NCI-H748 treated with DMSO at 0.1 percent for 48 hours (cell line): ENCODE measurements at places on chromosomes 13 and 19.

- no peak for DNase-seq
Observed at GRCh38 chr13:47945738-47946137, 55.3 kb downstream of the SUCLA2 start.

- DNase-seq = no peak
Observed at GRCh38 chr13:75796825-75797224, 160.7 kb downstream of the LMO7 start.

DNA sequence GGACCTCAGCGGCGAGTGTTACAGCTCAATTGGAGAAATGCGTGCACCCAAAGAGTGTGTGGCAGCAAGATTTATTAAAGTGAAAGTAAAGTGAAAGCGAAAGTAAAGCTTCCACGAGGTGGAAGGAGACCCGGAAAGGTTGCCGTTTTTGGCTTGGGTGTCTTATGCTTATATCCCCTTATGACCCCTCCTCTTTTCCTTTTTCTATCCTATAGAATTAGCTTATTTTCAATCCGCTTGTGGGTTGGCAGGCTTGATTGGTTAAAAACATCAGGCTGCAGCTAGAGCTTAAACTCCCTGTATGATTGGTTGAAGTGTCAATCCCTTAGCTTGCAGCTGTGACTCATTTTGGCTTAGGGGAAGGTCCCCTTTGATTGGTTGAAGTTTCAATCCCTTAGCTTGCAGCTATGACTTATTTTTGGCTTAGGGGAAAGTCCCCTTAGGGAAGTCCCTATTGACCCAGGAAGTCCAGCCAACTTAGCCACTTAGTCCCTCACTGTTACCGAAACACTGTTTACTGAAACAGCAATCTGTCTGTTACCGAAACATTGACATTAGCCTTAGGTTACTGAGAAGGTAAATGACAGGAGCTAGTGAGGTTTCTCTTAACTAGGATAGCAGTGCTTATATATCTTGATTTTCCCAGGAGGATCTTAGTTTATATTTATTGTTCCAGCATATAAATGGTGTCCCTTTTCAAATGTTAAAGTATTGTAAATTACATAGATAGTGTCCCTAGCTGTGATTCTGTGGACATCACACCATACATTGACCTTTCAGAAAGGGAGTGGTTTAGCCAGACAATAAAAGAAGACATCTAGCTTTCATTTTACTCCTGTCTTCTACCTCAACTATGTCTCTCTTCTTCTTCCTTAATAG is 575.8 kb downstream of the DACH1 start:
- DNase-seq = peak; percentile 53

DNA sequence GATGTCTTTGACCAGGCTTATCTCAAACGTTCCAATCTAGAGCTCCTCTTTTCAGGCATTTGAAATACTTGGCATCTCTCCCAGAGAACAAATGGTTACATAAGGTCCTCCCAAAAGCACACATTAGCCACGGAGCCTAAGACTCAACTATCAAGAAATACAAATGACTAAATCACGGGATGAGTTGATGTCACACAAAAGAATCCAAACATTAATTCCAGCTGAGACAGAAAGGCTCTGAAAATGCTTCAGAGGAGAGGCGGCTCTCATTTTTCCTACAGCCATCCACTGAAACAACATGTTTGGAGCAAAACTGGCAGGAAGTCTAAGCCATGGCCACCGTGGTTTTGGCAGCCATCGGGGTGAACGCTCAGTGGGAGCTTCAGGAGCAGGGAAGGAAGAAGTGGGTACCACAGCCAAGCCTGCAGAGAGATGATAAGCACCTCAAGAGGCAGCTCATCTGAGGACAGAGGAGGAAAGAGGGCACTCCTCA is 122.5 kb downstream of the STK24 start:
- DNase-seq = no peak

DNA sequence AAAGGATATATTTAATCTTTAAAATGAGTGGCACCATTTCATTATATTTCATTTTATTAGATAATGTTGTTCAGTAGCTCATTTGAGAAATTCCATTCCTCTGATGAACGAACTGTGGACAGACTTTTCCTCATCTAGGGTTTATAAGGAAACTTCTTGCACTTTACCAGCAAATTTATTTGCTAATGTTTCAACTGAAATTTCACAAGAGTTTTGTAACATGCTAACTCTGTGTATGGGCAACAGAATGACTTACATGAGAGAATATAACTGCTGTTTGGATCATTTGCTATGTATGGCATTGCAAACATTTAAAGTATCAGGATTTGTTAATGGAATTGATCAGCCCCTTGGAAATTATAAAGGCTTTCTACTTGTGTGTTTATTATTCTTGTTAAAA is 3.7 kb upstream of the IRS2 start:
- no peak for DNase-seq
